ENCODE measurements at places on chromosomes 13 and 19.

DNA sequence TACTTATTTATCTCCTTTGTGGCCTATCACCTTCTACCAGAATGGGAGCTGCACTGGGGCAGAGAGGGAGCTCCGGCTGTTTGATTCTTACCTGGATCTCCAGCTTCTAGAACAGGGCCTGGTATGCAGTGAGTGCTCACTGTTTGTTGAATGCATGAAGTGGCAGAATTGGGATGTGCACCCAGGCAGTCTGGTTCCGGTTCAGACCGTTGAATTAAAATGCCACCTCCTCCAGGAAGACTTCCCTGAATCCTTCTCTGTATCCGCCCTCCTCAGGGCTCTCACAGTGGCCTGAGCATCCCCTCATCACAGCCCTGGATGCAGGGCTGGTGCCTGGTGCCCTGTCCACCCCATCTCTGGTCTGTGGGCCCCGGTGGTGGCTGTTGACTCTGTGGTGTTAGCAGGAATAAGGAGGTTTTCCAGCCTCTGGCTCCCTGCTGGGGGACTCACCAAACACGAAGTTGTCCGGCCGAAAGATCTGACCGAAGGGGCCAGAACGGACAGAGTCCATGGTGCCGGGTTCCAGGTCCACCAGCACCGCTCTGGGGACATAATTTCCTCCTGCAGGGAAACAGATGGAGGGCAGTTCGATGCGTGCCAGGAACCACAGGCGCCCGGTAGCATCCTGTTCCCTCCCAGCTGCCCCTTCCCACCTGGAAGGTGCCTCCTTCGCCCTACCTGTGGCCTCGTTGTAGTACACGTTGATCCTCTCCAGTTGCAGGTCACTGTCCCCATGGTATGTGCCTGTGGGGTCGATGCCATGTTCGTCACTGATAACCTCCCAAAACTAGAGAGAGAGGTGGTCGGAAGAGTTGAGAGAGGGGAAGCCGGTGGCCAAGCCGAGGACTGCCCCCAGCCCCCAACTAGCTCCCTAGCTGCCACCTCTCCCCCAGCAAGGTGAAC lies 1.0 kb downstream of the TUBB4A start:
- DNase-seq = no peak

DNA sequence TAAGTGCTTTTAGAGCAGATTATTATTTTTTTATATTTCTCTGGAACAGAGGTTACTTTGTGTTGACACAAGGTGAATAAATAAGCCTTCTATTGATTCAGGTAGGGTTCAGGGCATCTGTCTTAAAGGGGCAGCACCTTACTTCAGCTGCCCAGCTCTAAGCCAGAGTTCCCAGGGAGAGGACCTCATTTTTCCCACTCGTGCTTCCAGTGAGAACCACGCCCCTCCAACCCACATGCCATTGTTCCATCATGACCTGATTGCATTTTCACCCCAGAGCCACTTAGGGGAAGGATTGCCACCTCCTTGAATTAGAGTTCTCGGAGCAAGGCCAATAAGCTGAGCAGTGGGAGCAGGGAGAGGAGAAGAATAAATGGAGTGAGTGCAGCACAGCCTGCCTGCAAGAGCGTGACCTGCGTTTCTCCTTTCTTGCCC lies 104.3 kb upstream of the FRY start:
- no peak for DNase-seq

DNA sequence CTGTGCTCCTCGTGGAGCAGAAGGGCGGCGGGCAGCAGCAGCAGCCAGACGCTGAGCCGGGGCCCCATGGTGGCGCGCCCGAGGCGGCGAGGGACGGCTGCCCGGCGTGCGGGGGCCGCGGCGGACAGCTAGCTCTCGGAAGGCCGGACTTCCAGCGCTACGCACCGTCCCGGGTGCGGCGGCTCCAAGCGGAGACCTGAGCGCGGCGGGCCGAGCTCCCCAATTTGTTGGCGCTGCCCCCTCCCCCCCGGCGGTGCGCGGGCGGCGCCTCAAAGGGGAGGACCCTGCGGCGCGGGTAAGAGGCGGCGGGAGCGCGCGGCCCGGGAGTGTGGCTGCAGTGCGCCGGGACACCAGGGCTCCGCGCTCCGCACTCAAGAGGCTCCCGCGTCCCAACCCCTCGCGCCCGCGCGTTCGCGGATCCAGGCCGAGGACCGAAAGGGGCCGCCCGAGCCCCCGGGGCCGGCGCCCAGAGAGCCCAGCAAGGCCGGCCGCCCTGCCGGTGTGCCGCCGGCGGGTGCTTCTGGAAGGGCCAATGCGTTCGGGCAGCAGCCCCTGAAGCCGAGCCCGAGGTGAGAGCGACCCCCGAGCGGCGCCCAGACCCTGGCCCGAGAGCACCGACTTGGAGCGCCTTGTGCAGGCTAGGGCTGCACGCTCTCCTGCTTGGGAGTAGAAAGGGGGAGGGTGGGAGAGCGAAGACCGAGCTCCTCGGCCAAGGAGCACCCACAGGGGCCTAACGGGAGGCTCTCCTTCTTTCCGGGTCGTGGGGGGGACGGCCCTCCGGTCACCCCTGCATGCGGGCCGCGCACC lies at the start of the genes COL4A1 and COL4A2:
TSS of gene COL4A1 (minus strand) at position 198 of the 807 bp plus-strand sequence. CDS start at position 68, 130 bp downstream.
TSS of gene COL4A2 (plus strand) at position 325 of the 807 bp plus-strand sequence. CDS start 620 bp downstream, outside the sequence.
- no peak for DNase-seq

DNA sequence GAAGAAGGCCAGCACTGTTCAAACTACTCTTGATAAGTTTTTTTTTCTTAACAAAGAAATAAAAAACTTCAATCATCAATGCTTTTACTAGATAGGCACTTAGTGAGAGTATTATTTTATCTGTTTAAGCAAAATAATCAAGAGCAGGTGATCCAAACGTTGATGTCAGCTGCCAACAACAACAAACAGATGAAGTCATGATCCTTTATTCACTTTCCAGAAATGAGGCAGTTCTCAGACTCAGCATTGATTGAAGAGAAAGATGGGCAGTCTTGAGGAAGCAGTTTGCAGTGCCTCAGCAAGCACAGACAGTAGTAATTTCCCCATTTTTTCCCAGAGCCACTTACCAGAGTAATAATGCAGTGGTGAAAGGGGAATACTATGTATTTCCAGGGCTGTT lies 38.4 kb upstream of the CSNK1A1L start:
- DNase-seq = no peak

GRCh38 chr13:62524498-62524897 lies 1108.8 kb upstream of the PCDH20 start:
- no peak for DNase-seq

- DNase-seq = peak; percentile 89
Observed at GRCh38 chr19:43555185-43555770, 20.0 kb downstream of the XRCC1 start.

GRCh38 chr19:30649934-30650614 lies 277.9 kb downstream of the ZNF536 start:
- peak; percentile 20 for DNase-seq

DNA sequence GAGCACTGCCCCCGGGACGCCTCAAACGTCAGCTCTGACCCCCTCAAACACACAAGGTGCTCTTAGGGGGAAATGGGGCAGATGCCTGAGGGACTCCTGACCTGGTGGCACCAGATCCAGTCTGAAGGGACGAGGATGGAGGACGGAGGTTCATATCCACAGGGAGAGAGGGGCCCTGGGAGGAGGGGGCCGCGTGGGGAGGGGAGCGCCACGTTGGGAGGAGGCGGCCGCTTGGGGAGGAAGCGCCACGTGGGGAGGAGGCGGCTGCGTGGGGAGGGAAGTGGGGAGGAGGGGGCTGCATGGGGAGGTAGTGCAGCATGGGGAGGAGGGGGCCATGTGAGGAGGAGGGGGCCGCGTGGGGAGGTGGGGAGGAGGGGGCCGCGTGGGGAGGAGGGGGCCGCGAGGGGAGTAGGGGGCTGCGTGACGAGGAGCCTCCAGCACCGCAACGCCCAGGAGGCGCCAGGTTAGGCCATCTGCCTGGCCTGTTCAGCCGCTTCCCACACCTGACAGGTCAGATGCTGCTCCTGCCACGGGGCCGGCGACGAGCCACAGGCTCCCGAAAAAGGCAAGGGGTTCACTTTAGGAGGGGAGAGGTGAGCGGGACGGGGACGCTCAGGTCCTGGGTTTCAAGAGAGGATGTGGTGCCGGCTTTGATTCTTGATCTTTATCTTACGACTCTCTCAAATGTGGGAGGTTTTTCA lies 36.7 kb upstream of the C13orf46 start:
- peak; percentile 24 for DNase-seq

GRCh38 chr19:43101950-43102349 lies 19.4 kb upstream of the PSG2 start:
- no peak for DNase-seq

GRCh38 chr19:10292206-10292788 lies 2.5 kb downstream of the ICAM5 start:
- DNase-seq = peak; percentile 77

GRCh38 chr13:33179463-33179862 lies 106.1 kb downstream of the STARD13 start:
- no peak for DNase-seq

GRCh38 chr19:35151273-35152065 lies 3.1 kb upstream of the FXYD5 start:
- no peak for DNase-seq

DNA sequence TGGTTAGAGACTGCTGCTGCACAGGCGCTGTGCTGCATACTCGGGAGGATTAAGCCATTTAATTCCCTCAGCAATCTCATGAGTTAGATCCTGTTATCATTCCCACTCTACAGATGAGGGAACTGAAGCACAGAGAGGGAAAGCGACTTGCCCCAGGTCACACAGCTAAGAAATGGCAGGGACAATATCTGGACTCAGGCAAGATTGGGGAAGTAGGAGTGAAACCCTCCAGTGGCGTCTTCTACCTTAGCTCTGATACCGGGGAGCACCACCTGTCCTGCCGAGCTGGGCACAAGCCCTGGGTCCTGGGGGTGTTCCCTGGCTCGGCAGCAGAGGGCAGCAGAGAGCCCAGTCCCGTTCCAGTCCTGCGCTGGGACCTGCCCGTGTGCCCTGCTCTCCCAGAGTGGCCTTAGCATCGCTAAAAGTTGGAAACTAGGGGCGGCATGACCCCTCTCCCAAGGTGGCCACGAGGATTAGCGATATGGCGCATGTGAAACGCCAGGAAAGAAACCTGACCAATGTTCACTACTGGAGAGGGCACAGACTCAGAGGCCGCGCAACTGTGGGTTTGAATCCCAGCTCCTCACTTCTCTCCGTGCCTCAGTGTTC lies 20.5 kb downstream of the CYTH2 start:
- peak; percentile 84 for DNase-seq

- DNase-seq = peak; percentile 24
Observed at GRCh38 chr19:16168465-16169081, 4.8 kb downstream of the CIB3 start.

GRCh38 chr19:33047422-33047821 lies 17.3 kb downstream of the RHPN2 start:
- no peak for DNase-seq

DNA sequence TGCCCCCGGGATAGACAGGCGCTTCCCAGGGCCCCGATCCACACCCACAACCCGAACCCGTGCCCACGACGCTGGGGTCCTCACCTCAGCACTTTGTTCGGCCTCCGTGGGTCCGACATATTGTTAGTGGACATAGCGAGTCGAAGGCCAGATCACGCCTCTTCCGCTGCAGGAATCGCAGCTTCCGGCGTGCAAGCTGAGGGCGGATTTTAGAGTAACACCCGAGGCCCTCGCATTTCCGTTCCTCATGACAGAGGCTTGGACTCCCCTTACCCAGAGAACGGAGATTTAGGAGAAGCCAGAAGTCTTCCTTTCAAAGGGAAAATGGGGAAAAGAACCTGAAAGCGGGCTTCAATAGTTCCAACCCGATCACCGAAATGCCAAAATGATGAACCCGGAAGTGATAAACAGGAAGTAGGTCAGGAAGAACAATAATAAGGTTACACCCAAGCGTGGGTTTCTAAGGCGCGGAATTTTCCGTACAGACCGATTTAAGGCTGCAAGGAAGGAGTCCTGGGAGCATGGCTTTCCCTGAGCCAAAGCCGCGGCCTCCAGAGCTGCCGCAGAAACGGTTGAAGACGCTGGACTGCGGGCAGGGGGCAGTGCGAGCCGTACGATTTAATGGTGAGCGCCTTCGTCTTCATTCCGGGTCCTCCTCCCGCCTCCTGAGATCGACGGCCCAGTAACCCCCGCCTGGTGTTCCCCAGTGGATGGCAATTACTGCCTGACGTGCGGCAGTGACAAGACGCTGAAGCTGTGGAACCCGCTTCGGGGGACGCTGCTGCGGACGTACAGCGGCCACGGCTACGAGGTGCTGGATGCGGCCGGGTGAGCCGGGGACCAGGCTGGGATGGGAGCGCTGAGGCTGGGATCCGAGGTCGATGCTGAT lies 2.9 kb downstream of the WDR83 start:
- DNase-seq = peak; percentile 82

- no peak for DNase-seq
Observed at GRCh38 chr13:37869756-37870488, at the start of gene TRPC4. Gene TRPC4, minus strand, starts transcription at chr13:37869772. Its CDS starts 86,439 bp downstream, at chr13:37783333.

All from CD4-positive, alpha-beta T cell treated with Interleukin-12 subunit alpha and Interleukin-12 subunit beta, for 1 hour (primary cell).